ENCODE measurements at places on chromosomes 12 and 14.

- DNase-seq, result no peak
Measured at GRCh38 chr12:84637926-84638325, 274.7 kb downstream of the SLC6A15 start.

DNA sequence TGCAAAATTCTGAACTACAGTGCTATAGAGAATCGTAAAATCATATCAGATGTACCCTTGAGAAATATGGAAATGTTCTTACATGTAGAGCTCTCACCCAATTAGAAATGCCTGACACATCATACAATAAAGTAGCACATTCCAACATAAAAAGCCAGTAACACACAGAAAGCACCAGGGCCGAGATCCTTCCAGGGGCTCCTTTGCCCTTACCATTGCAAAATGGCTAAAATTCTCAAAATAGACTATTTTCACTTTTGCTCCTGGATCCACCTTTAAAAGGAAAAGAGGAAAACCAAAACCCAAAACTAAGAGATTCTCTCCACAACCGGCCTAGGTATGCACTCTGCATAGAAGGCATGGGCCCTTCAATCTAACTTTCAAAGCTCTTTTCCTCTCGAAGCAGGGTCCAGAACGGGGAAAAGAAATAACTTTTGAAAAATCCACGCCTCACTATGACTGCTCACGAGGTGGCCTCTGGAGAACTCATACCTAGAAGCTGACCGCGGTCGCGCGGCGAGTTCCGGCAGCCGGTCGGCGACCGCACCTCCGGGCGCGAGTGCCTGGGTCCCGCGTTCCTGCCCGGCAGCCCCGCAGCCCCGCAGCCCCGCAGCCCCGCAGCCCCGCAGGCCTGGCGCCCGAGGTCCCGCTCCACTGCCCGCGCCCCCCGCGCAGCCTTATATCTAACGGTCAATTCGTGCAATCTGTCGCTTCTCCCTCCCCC, 2.7 kb downstream of the OTX2 start:
- DNase-seq, result no peak

DNA sequence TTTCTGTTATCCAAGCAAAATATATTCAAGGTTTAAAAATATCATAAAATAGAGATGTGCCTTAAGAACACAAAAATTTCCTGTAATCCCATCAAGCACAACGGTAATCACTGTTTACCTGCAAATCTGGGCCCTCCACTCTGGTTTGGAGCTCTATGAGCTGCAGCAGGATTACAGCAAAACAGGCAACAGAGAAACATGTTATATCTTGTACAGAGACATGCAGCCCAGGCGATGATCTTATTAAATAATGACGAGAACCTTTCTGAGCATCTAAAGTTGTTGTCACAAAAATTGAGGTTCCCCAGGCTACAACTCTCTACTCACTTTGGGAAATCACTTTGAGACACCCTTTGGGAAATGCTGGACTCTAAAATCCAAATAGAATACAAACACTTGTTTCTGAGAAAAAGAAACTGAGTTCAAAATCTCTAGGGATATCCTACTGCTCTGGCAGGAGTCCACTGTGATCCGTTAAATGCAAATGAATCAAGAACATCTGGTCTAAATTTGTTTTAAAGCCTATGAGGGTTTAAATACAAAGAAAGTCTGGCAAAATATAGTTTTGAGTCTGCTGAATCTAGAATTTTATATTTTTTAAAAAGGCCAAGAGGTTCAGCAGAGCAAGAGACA, 36.3 kb downstream of the STON2 start:
- no peak for DNase-seq

- no peak for DNase-seq
Measured at GRCh38 chr14:84670796-84671195, 859.1 kb upstream of the FLRT2 start.

GRCh38 chr12:13546231-13546630, 349.7 kb downstream of the EMP1 start:
- DNase-seq, result no peak

- DNase-seq, result no peak
Measured at GRCh38 chr12:49212572-49212971, 23.7 kb upstream of the TUBA1A start.

DNA sequence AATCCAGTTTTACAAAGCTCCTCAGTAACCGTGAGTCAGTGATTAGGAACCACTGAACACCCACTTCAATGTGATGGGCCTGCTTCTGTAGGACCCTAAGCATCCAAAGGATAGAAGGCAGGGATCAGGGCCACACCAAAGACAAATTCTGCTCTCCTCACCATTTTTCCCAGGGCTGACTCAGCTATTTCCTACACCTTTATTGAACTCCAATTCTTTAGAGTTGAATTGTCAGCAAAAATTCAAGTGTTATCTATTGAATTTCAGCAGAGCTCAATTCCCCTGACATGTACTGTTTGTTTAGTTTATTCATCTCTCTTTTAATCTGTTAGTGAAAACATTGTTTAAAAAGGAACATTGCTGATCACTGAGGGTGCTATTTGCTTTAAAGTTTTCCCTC, 457.7 kb upstream of the TMPO start:
- DNase-seq, result no peak

- no peak for DNase-seq
Measured at GRCh38 chr12:113128802-113129663, 6.5 kb downstream of the RASAL1 start.

GRCh38 chr14:55915456-55915855, 202.8 kb upstream of the PELI2 start:
- DNase-seq, result no peak

GRCh38 chr14:102230481-102231210, 74.3 kb downstream of the MOK start:
- DNase-seq, result no peak

DNA sequence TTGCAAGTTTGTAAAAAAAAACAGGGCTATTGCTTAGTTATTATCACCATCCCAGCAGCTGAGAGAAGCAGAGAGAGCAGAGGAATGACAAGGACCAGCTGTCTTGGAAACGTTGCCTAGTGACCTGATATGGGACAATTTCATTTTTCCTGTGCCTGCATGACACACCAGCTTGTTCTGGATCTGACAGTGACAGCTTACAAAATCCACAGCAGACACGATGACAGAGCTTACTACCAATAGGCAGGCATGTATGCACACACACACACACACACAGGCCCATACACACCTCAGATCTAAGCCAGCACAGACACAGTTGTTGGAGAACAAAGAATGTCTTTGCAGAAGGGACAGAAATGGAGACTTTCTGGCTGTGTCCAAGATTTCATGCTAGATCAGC, 25.4 kb downstream of the HSPB8 start:
- no peak for DNase-seq

DNA sequence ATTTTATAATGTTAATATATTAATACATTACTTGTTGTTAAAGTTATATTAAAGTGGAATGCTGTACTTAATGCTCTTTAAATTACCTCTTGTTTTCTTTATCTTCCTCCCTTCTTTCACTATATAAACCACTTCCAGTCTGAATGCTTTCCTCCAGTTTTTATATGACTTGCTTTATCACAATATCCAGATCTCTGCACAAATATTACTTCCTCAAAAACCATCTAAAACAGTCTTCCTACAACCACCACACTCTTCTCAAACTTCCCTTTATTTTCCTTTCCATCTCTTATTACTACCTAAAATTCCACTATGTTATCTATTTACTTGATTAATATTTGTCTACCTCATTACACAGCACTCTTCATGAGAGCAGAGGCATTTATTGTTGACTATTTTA, 956.6 kb downstream of the LRFN5 start:
- DNase-seq, result no peak

- DNase-seq, result no peak
Measured at GRCh38 chr12:42199007-42199406, 39.0 kb downstream of the YAF2 start.

GRCh38 chr12:48691826-48692487, 9.9 kb upstream of the KANSL2 start:
- DNase-seq, result no peak

- no peak for DNase-seq
Measured at GRCh38 chr14:22390195-22390594, 198.8 kb downstream of the DAD1 start.

DNA sequence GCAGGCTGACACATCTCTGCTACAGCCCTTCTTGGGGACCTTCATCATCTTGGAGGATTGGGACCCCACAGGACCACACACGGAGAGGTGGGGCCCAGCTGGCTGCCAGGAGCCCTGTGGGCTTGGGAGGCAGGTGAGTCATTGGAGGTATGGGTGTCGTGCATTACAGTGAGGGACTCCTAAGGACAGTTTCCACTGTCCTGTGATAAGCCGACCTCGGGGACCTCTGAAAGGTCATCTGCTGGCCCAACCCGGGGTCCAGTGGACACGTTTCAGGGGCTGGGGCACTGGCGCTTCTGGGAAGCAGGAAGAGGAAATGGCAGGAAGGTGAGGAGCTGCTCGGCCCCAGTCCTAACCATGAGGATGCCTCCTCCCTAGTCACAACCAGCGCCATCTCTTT, 238.0 kb downstream of the BCL11B start:
- DNase-seq, result no peak

DNA sequence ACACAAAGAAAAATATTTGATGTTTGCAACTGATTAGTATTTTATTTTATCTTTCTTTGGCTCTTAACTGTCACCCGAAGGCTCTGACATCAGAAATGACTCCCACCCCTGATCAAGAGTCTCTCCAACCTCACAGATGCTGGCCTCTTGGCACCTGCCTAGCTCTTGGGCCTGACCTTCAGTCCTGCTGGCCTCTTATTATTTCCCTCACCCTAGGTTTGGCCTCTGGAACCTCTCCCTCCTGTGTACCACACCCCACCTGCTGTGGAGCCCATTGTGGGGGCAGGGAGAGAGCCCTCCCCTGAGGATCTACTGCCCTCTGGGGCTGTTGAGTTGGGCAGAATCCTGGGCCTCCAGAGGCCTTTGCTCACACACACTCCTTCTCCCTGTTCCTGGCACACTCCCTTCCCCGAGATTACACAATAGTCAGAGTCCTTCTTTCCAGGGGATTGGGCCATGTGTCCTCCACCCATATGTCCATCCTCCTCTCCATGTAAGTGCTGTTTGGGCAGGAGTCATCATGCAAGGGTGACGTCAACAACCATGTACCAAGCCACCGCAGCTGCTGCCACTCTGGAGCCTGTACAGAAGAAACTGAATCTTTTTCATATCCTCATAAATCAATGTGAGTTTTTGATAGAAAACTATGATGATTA, 124.3 kb downstream of the RASSF9 start:
- DNase-seq, result no peak

GRCh38 chr12:38892087-38892786, 13.2 kb downstream of the CPNE8 start:
- DNase-seq, result no peak

GRCh38 chr12:41536813-41537490, 348.8 kb downstream of the PDZRN4 start:
- no peak for DNase-seq

DNA sequence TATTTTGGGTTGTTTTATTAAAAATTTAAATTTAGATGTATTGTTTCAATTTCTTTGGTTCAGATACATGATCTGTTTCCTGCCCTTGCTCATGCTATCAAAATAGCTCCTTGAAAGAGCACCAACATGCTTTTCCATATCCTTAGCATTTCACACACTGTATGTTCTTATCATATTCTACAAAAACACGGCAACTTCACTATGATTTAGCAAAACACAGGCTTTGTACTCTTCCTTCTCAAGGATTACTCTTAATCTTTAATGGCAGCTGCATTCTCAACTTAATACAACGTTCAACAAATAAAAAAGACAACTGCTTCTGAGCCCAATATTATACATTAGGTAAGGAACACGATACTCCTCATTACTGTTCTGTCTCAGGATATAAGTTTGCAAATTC, 2.9 kb upstream of the GLRX5 start:
- no peak for DNase-seq

DNA sequence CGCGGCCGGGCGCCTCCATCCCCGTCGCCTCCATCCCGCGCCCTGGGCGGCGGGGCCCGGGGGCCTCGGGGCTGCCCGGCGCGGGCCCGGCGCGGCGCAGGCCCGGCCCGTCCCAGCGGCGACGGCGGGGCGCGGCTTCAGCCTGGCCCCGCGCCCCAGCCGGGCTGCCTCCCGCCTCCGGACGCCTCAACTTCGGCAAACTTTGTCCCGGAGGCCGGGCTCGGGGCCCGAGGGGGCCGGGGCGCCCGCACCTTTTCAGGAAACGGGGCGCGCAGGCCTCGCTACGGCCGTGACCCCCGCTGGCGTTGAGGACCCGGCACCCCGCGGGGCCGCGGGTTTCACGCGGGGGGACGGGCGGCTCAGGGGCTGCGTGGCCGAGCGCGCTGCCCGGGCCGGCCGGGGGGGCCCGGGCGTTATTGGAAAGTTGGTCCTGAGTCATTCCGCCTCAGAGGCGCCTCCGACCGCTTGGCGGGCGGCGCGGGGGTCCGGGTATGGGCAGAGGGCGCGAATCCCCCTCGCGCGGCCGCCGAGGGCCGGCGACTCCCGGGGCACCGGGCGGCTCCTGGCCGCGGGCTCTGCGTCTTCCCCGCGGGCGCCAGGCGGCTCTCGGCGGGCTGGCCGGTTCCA, 575 bp downstream of the TRAF3 start:
- peak; percentile 24 for DNase-seq

Measured in stimulated activated CD4-positive, alpha-beta T cell treated with anti-CD3 and anti-CD28 coated beads, Interleukin-12 subunit alpha, Interleukin-12 subunit beta, amount 100 ng/mL, for 4 hours (primary cell).